ENCODE measurements at places on chromosomes 13 and 19.

- DNase-seq: no peak
- H3K4me1 ChIP-seq: no peaks in the 10 kb centered on the region
- H3K27me3 ChIP-seq: no peaks in the 10 kb centered on the region
- no peak overlapping the region for H3K4me3 ChIP-seq
- no peaks in the 10 kb centered on the region for H3K36me3 ChIP-seq
- no peak overlapping the region for H3K27ac ChIP-seq
Measured at GRCh38 chr13:95154413-95154886, 146.8 kb downstream of the ABCC4 start.

DNA sequence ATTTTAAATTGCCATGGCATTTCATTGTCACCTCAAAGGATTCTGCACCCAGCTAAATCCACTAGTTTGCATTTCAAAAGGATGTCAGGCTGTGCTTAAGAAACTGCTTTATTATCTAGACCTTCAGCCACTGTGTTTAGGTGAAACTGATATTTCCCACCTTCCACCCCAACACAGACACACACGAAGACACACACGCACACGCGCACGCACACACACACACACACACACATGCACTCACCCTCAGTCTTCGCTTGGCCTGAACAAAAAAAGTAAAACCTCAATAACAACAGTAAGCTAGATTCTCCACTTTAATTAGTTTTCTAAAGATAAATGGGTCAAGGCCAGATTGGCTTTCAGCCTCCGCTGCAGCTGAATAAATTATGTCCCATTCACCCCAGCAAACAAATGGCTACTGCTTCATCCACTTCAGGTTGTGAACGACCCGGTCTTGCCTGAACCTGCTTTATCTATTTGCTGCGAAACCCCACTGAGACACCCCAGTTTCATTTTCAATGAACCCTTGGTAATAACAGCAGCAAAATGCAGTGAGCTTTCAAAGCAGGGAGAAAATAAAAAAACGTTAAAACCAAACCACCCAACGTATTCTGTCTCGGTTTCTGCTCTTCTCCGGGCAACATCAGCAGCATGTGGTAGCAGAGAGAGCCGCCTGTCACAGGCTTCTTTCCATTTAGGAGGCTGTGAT lies 166.8 kb downstream of the DCT start:
- no peak overlapping the region for H3K4me3 ChIP-seq
- DNase-seq: no peak
- no peaks in the 10 kb centered on the region for H3K4me1 ChIP-seq
- H3K36me3 ChIP-seq: no peaks in the 10 kb centered on the region
- no peak overlapping the region for H3K27ac ChIP-seq
- H3K27me3 ChIP-seq: no peaks in the 10 kb centered on the region

DNA sequence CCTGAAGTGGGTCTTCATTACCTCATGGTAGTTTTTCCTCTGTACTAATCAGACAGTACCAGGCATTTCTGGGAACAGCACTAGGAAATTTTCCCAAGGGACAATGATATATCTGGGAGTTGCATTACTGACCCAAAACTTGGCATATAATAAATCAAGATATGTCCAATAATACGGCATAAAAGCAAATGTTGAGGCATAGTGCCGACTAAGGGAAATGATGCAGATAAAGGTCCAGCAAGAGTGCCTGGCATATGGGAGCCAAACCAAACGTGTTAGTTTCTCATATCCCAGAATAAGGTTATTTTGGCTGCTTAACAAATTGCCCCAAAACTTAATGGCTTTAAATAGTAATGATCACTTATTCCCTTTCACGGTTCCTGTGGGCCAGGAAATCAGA lies 12.1 kb upstream of the TDRD3 start:
- DNase-seq: no peak
- H3K27me3 ChIP-seq: no peaks in the 10 kb centered on the region
- H3K36me3 ChIP-seq: no peaks in the 10 kb centered on the region
- H3K4me1 ChIP-seq: no peaks in the 10 kb centered on the region
- no peak overlapping the region for H3K4me3 ChIP-seq

DNA sequence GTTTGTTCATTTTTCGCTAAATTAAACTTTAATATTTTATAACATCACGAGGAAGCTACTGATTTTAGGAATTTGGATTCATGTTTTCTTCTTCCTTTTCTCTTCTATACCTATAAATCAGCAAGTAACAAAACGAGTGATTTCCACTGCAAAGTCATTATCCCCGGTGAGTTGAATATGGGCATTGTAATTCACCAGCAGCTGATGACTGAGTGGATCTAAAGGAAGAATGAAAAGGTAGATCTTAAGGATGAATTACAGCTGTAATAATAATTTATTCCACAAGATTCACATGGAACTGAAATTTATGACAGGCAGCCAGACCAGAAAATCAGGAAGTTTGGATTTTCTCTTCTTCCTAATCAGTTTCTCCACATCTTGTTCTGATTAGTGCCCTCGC lies 111.4 kb downstream of the GPC6 start:
- no peak overlapping the region for H3K4me3 ChIP-seq
- no peaks in the 10 kb centered on the region for H3K27me3 ChIP-seq
- H3K36me3 ChIP-seq: no peaks in the 10 kb centered on the region
- no peaks in the 10 kb centered on the region for H3K4me1 ChIP-seq
- DNase-seq: no peak

DNA sequence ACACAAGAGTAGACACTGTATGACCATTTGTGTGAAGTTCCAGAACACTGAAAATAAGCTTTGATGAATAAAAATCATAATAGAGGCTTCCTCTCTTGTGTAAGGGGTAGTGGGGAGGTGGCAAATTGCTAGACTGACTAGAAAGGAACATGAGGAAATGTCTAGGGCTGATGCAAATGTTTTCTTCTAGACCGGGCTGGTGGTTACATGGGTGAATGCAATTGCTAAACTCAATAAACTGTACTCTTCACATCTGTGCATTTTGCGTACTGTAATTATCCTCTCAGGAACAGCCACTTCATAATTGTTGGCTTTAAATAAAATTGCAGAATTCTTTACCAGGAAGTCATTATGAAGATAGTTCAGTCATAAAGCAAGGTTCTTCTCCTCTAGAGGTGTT lies 5.2 kb upstream of the KBTBD7 start:
- no peak for DNase-seq
- no peaks in the 10 kb centered on the region for H3K4me1 ChIP-seq
- no peak overlapping the region for H3K4me3 ChIP-seq
- no peaks in the 10 kb centered on the region for H3K27me3 ChIP-seq
- H3K36me3 ChIP-seq: no peaks in the 10 kb centered on the region
- no peak overlapping the region for H3K27ac ChIP-seq

- H3K27ac ChIP-seq: peak overlapping the region; percentile 87
- no peaks in the 10 kb centered on the region for H3K36me3 ChIP-seq
- DNase-seq: peak; percentile 56
- H3K27me3 ChIP-seq: no peaks in the 10 kb centered on the region
- H3K4me3 ChIP-seq: peak overlapping the region; percentile 67
- peaks cover 18% of the 10 kb centered on the region for H3K4me1 ChIP-seq
Measured at GRCh38 chr13:113297370-113298042, 467 bp downstream of the LAMP1 start.

GRCh38 chr13:112651750-112652511 lies 37.9 kb upstream of the ATP11A start:
- no peak overlapping the region for H3K27ac ChIP-seq
- no peaks in the 10 kb centered on the region for H3K4me1 ChIP-seq
- DNase-seq: no peak
- H3K4me3 ChIP-seq: no peak overlapping the region

GRCh38 chr13:59236309-59236919 lies 927.3 kb downstream of the DIAPH3 start:
- H3K27ac ChIP-seq: no peak overlapping the region
- no peak for DNase-seq
- no peak overlapping the region for H3K4me3 ChIP-seq
- H3K27me3 ChIP-seq: no peaks in the 10 kb centered on the region
- no peaks in the 10 kb centered on the region for H3K36me3 ChIP-seq
- no peaks in the 10 kb centered on the region for H3K4me1 ChIP-seq

GRCh38 chr19:48539503-48540096 lies 12.4 kb upstream of the SULT2B1 start:
- H3K27ac ChIP-seq: no peak overlapping the region
- no peaks in the 10 kb centered on the region for H3K4me1 ChIP-seq
- no peak overlapping the region for H3K4me3 ChIP-seq
- no peaks in the 10 kb centered on the region for H3K27me3 ChIP-seq

DNA sequence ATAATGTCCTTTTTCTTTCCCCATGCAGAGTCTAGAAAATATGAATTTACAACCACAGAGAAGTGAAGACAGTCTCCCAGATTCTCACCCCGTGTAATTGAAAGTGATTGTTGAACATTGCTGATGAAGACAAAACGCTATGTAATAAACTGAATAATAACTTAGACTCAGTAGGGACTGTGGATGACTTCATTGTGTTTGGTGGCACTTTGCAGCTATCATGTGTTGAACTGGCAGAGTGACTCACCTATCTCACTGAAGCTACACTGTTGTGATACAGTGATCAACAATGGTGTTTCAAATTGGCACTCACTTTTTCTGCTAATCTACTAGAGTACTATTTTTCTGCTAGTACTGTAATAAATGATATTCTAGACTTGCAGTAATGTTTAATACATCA lies 261.3 kb downstream of the DACH1 start:
- no peaks in the 10 kb centered on the region for H3K27me3 ChIP-seq
- H3K4me1 ChIP-seq: no peaks in the 10 kb centered on the region

Data from effector memory CD4-positive, alpha-beta T cell (primary cell).